Psoas muscle (tissue), 8 donors: ENCODE measurements at places on chromosomes 11 and 22. TPM values are rescaled to one million over a fixed set of nuclear protein-coding genes. Genes with fewer than 3 reads are reported as not detected.

GRCh38 chr11:16262645-16262955 lies 93.7 kb downstream of the SOX6 start:
- H3K4me3 ChIP-seq: no peak overlapping the region
- no peaks in the 10 kb centered on the region for H3K36me3 ChIP-seq
- no peaks in the 10 kb centered on the region for H3K27me3 ChIP-seq
- H3K27ac ChIP-seq: no peak overlapping the region

DNA sequence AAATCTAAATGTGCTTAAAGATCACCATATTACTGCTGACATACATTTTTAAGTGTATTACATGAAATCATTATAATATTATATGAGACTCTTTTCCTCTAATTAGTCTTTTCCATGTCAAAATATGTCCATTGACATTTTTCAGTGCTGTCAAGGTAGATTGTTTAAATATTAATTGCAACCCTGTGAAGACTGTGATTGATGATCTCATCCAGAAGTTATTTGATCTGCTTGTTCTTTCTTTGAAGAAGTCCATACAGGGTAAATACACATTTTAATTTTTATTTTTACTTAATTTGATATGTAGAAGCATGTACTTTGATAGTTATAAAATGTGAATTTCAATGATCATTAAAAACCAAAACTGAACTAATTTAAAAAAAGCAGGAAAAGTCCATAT lies 38.4 kb downstream of the DYNC2H1 start:
- H3K36me3 ChIP-seq: peaks cover 5% of the 10 kb centered on the region
- no peak overlapping the region for H3K27ac ChIP-seq
- H3K27me3 ChIP-seq: no peaks in the 10 kb centered on the region
- no peak overlapping the region for H3K4me3 ChIP-seq

GRCh38 chr22:39306456-39307361 lies 12.7 kb downstream of the RPL3 start:
- peaks cover 3% of the 10 kb centered on the region for H3K36me3 ChIP-seq
- H3K27ac ChIP-seq: no peak overlapping the region
- H3K4me1 ChIP-seq: peaks cover 11% of the 10 kb centered on the region
- no peak for DNase-seq
- no peaks in the 10 kb centered on the region for H3K27me3 ChIP-seq
- no peak overlapping the region for H3K4me3 ChIP-seq

SAAL1 gene
- 6.7 TPM for polyA plus RNA-seq
